Astrocyte of the hippocampus (primary cell): ENCODE measurements at places on chromosomes 11 and 22.

DNA sequence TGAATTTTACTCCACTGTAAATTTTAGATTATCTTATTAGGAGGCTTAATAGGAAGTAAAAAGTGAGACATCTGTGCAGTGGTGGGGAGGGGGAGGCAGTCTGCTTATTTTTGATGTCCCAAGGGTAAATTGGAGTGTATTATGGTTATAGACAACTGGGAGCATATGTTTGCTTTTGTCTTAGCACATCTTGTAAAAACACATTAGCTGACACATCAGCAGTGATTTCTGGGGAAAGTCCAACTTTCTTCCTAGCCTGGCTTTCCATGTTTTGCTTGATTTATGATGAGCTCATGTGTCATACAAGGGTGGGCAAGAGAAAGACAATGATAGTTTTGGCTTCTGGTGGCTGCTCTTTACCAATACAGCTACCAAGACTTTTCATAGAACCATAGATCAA lies 4.0 kb downstream of the ANO3 start:
- DNase-seq: no peak

DNA sequence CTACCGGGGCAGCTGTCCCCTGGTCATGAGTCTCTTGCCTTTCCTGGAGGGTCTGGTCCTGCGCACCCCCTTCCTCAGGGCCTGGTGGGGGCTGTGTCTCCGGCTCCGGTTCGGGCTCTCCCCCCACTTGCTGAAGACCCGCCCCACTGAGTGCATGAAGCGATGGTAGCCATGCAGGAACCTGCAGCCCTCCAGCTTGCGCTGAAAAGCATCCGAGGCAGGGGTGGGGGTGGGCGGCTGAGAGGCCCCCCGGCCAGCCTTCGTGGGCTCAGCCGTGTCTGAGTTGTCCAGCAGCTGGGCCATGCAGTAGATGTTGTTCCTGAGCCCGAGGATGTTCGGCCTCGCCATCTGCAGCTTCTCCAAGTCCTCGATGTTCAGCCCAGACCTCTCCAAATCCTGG lies 2.8 kb downstream of the OSM start:
- DNase-seq: no peak

DNA sequence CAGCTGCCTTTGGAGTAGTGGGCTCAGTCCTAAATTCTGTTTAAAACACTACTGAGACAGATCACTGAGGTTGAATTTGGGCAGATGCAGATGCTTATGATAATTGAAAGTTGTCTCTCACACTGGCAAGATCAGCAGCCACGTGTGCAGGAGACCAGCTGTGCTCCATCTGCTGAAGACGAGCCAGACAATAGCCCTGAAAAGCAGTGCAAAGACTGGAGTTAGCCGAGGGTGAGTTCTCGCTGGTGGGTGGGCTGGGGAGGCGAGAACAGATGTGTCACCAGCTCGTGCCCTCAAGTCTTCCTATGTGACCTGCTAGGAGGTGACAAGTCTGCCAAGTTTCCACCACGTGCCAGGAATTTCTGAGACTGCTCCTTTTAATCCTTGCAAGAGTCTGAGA lies 661.3 kb upstream of the B3GAT1 start:
- no peak for DNase-seq

GRCh38 chr11:82988936-82989627 lies 82.6 kb downstream of the RAB30 start:
- no peak for DNase-seq

- no peak for DNase-seq
Observed at GRCh38 chr22:27992294-27993165, 73.5 kb upstream of the PITPNB start.

- DNase-seq: peak; percentile 25
Observed at GRCh38 chr22:30922151-30922611, 46.4 kb downstream of the MORC2 start.

DNA sequence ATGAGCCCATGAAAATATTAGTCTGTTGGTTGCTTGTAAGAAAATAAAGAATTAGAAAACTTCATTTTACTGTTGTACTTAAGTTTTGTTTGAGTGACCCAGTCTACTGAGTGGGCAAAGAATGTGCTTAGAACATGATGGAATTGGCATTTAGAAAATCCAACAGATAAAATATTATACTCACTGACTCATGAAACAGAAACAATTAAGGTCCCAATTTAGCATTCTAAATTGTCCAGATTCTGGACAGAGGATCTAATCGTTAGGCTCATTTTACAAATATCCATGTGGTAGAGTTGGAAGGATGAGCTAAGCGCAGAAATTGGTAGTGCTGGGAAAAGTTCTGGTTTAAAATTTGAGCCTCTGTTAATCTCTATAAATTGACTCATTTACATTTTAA lies 45.4 kb downstream of the METTL15 start:
- no peak for DNase-seq

- peak; percentile 81 for DNase-seq
Observed at GRCh38 chr11:10298342-10298741, 4.3 kb upstream of the SBF2 start.

GRCh38 chr11:6204706-6205105 lies 651 bp upstream of the C11orf42 start:
- no peak for DNase-seq
